ENCODE measurements at places on chromosomes 6 and 20.

- DNase-seq = peak; percentile 63
Measured at GRCh38 chr20:63577317-63577894, 3.4 kb upstream of the HELZ2 start.

GRCh38 chr6:98946266-98946878, 1.4 kb downstream of the FBXL4 start:
- no peak for DNase-seq

- DNase-seq = peak; percentile 41
Measured at GRCh38 chr20:23225407-23226060, 125.1 kb upstream of the NXT1 start.

DNA sequence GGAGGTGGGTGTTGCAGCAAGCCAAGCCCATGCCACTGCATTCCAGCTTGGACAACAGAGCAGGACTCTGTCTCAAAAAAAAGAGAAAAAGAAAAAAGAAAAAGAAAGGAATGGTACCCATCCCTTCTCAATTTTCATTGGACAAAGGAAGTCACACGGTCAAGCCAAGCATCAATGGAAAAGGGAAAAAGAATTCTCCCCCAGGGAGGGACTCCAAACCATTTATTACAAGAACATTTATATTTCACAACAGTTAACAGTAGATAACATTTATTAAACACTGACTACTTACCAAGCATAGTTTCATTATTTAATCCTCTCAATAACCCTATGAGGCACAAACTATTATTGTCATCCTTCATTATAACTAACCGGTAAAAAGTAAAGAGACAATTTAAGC, 6.6 kb upstream of the KIF13A start:
- no peak for DNase-seq

- DNase-seq = no peak
Measured at GRCh38 chr6:11341867-11342266, 109.4 kb upstream of the NEDD9 start.

- DNase-seq = no peak
Measured at GRCh38 chr6:139020689-139021088, 7.9 kb upstream of the ABRACL start.

- DNase-seq = no peak
Measured at GRCh38 chr20:41222703-41223102, 85.4 kb downstream of the PLCG1 start.

GRCh38 chr6:56959938-56960337, 5.0 kb downstream of the BEND6 start:
- DNase-seq = no peak

- no peak for DNase-seq
Measured at GRCh38 chr6:96089173-96089572, 73.4 kb downstream of the FUT9 start.

DNA sequence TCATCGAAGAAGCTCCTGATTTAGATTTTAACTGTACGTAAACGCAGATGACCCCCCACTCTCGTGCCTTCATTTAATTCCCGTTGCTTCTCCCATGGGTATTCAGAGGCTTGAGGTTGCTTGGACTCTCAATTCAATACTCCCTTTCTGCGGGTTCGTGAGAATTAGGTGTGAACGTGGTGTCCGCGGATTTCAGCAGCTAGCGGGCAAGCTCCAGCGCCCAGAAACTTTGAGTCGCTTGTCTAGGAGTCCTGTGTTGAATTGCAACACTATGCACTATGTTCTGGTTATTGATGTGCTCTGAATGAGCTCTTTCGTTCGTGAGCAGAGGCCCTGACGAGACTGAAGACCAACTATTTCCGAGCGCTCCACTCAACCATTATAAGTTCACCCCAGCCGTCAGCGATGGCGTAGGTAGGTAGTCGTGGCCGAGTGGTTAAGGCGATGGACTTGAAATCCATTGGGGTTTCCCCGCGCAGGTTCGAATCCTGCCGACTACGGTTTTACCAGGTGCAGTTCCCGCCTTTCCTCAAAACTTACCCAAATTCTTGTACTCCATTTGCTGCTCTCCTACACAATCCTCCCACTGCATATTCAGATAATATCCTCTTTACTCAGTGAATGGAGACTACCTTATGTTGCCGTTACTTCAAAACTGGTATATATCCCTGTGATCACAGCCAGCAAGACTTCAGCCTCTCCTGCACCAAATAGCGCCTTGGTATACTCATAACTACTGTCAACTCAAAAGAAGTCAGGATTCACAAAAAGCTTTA, 72.6 kb upstream of the ZNF184 start:
- no peak for DNase-seq

DNA sequence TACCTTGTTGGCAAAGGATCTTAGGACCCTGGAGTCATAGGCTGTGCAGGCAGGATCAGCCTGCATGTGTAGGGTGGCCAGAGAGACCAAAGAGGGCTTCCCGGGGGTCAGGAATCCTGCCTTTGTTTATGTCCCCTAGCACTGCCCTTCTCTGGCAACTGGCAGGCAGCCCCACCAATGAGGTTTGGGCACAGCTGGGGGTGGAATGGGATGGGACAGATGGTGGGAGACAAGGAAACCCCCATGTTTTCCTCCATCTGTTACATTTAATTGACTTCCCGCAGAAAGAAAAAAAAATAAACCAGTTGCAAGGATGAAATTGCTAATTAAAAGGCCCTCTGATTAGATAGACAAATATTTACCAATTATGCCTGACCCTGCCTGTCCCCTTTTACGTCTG, 27.6 kb downstream of the CD40 start:
- no peak for DNase-seq

- DNase-seq = no peak
Measured at GRCh38 chr6:162371121-162371520, 356.4 kb downstream of the PRKN start.

- no peak for DNase-seq
Measured at GRCh38 chr20:7496394-7496991, 443.8 kb downstream of the HAO1 start.

DNA sequence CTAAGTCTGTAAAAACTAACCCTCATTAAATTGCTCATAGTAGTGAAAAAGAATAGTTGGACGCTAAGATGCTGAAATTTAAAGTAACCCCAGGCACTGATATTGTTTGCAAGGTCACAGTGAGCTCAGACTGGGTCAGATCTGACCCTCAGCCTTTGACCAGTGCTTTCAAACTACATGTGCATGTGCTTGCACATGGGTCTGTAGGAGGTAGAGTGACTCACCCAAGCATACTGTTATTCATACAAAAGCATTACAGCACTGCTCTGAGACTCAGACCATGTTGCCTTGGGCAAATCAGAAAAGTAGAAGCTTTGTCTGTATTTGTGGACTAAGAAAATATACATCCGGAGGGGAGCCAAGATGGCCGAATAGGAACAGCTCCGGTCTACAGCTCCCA, 326.4 kb upstream of the MARCKS start:
- DNase-seq = no peak

DNA sequence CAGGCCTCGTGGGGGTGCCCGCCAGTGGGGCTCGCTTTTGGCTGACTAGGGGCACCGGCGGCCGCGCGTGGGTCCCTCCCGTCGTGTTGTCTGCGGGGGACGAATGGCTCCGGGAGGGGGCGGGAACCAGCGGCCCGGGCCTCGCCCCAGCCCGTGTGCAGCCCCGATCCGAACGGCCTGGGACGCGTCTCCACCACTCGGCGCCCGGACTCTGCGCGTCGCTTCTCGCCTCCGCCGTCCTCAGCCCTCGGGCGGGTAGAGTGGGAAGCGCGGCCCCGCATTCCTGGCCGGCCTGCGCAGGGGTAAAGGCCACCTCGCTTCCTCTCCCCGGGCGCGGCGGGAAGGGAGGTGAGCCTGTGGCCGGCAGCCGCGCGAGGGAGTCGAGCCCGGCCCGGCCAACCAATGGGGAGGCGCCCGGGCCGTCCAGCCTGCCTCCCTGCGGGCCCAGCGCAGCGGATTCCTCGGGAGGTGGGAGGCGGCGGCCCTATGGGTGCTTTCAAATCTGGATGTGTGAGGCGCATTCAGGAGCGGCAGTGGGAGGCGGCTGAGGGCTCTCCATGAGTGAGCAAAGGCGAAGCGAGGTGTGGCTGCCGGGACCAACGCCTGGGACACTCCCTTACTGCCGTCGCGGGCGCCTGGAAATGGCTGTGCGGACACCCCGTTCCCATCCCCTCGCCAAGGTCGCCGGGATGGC, 1.1 kb upstream of the ZBTB46 start:
- no peak for DNase-seq

DNA sequence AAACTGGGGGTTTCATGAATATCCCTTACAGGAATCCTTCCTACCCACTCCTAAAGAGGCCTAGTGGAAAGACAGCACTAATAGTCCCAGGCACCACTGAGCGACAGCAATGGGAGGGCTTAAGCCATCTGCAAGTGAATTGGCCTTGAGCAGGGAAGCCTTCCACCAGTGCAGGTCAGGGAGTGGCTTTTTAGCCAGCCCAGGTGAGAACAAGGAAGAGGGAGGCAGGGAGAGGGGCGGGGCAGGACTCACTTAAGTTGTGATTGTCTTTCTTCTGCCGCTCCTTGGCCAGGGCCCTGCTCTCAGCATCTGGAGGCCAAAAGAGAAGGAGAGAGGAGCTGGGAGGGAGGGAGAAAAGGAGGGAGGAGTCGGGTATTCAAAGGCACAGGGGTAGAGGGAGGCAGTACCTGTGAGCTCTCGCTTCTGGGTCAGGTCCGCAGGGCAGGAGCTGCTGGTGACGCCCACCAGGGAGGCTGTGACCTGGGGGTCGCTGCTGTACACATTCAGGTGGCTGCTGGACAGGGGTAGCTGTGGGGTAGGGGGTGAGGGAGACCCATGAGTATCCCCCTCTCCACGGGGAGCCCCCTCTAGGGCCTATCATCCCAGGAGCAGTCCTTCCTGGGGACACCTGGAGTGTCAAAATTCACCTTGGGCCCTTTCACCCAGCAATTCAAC, 47.8 kb downstream of the TFEB start:
- DNase-seq = no peak

DNA sequence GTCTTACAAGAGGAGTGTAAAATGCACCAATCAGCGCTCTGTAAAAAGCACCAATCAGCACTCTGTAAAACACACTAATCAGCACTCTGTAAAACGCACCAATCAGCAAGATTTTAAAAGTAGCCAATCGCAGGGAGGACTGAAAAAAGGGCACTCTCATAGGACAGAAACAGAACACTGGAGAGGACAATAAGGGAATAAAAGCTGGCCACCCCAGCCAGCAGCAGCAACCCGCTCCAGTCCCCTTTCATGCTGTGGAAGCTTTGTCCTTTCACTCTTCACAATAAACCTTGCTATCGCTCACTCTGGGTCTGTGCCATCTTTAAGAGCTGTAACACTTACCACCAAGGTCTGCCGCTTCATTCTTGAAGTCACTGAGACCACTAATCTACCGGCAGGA, 1.7 kb upstream of the AIG1 start:
- DNase-seq = no peak

DNA sequence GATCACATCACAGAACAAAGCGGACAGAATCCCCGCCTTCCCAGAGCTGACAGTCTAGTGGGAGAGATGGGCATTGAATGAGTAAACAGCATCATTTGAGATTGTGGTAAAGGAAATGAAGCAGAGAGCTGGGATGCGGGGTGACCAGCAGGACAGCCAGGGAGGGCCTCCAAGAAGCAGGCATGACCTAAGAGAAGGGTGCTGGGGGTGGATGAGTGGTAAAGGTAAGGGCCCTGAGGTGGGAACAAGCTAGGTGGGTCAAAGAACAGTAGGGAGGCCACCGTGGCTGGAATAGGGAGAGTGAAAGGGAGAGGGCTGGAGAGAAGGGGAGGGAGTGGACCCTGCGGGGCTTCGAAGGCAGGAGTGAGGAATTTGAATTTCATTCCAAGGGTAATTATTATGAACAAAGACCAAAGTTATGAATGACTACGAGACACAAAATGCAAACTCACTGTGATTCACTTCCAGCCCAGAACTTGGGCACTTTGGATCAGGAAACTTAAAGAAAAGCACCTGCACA, 61.4 kb downstream of the CEBPB start:
- no peak for DNase-seq

GRCh38 chr6:155595284-155595683, 139.6 kb upstream of the NOX3 start:
- no peak for DNase-seq

DNA sequence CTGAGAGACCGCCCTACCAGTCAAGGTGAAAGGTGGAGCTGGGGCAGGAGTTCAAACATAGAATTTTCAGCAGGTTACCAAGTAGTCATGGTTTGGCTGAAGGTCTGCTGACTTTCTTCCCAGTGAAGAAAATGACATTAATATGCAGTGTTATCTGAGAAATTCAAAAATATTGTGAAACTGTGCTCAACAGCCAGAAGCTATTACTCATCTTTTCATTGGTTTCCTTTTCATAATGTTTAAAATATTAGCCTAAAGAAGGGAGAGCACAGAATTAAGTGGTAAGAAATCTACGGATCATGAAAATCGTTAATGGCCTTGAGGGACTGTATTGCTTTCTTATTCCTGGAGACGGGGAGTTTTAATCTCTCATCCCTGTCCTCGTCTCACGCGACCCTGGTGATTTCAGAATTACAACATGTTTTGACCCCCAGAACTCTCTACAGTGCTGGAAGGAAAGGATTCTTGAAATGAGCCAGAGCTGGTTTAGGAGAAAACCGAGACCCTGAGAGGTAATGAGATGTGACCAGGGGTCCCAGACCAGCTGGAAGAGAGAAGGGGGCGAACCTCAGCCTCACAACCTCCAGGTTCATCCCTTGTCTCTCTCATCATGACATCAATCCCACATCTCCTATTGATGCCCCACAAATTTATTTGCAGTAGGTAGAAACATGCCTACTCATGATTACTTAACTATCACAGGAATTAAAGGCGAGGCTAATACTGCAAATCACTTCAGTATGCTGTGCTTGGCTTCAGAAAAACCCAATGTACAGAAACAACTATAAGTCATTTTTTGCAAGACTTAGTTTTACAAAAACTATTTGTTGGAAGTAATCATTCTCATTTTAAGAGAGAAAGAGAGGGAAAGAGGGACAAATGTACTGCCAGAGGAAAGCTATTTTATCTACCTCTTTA, 209.5 kb downstream of the FNDC1 start:
- no peak for DNase-seq

- no peak for DNase-seq
Measured at GRCh38 chr6:35305117-35305516, 7.5 kb downstream of the DEF6 start.

- DNase-seq = no peak
Measured at GRCh38 chr6:124057461-124057860, 253.8 kb downstream of the NKAIN2 start.

DNA sequence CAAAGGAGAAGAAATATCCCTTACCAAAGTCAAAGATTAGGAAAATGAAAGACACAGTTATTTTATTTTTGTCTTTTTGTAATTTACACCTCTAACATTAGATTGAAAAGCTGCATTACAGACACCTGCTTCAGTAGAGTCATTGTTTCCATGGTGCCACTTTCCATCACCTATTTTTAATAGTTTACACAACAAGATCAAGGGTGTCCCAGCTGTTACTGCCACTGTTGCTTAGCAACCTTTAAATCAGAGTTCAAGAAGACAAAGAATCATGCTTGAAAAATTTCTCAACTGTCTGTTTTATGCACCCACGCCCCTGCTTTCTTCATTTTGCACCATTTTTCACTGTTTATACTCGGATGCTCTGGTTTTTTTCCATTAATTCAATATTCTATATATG, 668.2 kb upstream of the GJE1 start:
- DNase-seq = no peak

DNA sequence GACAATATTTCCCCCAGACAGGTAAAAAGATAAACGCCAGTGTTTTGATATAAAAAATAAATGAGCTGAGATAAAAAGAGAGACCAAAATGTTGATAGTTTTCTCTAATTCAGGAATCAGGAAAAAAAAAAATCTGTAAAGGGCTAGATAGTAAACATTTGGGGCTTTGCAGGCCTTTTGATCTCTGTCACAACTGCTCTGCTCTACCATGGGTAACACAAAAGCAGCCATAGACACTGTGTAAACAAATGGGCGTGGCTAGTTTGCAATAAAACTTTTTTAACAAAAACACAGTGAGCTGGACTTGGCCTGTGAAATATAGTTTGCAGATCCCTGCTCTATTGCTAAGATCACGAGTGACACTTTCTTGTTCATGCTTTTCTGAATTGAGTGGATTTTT, 219.1 kb upstream of the STXBP5 start:
- no peak for DNase-seq
